ENCODE measurements at places on chromosomes 7 and 10. TPM values are rescaled to one million over a fixed set of nuclear protein-coding genes. Genes with fewer than 3 reads are reported as not detected.

GRCh38 chr7:149477494-149478443 is 16.9 kb upstream of the ZNF777 start:
- no peak for DNase-seq

DNA sequence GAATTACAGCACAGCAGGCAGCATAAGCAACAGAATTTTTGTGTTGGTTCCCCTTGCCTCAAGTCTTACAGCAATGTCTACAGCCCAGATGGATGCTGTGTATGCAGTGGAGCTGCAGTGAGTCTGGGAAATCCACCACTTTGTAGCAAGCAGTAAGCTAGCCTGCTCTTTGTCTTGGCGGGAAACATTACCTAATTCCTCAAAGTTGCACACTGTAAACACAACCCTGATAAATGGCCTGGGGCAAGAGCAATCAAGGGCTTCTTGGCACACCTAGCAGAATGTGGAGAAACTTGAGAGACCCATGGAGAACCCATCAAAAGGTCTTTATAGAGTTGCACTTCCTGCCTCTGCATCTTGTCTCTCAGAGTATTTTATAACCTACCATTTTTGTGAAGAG is 102.0 kb upstream of the FOXP2 start:
- DNase-seq = no peak

DNA sequence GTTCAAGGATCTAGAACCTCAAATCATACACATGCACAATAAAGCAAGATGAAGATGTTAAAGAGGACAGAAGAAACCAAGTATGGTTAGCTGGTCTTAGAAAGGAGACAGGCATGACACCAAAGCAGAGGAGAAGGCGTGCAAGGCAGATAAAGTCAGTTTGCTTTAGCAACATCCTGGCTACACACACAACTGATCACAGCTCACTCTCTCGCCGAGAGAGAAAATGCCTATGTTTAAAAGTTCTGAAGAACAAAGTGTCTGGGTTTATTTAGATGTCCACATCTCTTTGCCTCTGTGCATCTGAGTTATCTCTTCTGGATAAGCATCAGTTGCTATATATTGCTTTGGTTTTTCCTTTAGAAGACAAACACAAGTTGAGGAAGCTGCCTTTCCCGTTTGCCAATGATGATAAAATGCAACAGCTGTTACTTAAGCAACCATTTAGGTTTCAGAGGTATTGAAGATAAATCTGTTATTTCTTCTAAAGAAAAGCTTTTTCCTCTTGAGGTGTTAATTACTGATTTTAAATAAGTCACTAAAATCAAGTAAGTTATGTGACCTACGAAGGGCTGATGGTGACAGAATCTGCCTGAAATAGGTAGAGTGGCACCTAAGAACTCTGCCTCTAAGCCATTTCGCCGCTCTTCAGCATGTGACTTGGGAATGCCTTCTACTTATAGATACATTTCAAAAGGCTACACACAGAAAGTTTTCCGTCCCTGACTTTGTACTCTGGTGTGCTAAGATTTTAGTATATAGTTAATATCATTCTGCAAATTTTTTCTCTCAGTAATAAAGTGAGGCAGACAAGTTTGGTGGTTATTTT is 146.2 kb upstream of the ASAH2 start:
- DNase-seq = no peak

- DNase-seq = no peak
Measured at GRCh38 chr10:12825260-12825849, 176.2 kb downstream of the CCDC3 start.

LRMDA gene
- total RNA-seq = 0.13 TPM

- peak; percentile 7 for DNase-seq
Measured at GRCh38 chr7:84612981-84613681, 418.5 kb upstream of the SEMA3A start.

Measured in GM23248 (cell line).